ENCODE measurements at places on chromosomes 6 and 20.
A peak's percentile ranks its signal among the peaks of the same experiment; 100 is the strongest.

DNA sequence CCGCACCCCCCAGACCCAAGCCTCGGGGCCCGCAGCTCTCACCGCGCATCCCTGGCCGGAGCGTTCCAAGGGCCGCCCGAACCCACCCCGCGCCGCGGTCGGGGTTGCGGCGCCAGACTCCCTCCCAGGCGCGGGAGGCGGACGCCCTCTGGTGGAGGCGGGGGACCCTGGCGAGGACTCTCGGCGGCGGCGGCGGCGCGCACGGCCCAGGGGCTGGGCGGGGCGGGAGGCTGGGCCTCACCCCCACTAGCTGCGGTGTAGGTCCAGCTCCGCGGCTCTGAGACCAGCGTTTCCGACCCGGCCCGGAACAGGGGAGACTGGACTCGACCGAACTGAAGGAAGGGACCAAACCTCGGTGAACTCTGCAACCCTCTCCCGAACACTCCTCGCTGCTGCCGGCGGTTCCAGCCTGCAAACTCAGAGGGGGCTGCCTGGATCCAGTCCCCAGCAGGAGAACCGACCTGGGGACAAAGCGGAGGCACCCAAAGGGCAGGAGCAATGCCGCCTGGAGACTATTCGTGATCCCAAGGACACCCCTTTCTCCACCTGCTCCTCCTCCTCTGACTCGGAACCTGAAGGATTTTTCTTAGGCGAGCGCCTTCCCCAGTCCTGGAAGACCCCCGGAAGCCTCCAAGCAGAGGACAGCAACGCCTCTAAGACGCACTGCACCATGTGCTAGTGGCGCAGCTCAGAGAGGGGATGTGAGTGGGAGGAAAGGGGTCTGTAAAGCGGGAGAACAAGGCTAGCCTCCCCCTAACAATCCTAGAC lies 859 bp upstream of the TOMM6 start:
- peak; percentile 75 for DNase-seq

DNA sequence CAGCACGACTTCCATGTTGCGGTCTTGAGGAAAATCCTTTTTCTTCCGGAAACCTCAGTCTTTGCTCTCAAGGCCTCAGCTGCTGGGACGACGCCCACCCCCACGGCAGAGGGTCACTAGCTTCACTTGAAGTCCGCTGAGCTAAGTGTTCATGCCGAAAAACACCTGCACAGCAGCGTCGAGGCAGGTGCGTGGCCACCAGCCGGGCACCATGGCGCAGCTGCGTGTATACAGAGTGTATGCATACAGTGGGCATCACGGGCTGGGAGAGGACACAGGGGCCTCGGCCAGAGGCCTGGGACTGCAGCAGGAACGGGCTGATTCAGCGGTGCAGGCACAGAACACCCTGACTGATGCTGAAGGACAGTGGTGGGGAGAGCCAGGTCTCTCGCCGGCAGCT lies 20.1 kb downstream of the KCNQ2 start:
- no peak for DNase-seq

GRCh38 chr6:32857156-32857891 lies 3.3 kb downstream of the PSMB9 start:
- no peak for DNase-seq

GRCh38 chr20:61263084-61263695 lies 11.1 kb downstream of the CDH4 start:
- DNase-seq: no peak

DNA sequence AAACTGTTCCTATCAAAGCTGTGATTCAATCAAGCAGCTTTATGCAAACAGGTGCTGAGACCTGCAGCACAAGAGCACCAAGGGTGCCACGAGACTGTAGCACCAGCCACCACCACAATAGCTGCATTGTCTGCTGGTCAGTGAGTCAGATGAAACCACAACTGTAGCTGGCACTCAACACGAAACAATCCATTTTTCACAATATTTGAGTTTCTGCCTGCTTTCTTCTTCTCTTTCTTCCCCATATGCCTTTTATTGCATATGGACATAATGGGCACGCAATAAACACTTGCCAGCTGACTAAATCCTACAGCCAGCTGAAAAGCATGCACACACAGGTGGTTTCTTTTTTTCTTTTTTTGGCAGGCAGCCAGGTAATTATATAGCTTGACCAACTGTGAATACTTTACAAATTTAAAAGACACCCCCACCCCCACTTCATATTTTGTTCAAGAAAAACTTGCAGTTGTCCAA lies 16.6 kb downstream of the SLC2A12 start:
- no peak for DNase-seq

- no peak for DNase-seq
These were observed 28.6 kb upstream of the GPR6 start for GRCh38 chr6:109949281-109950065.

DNA sequence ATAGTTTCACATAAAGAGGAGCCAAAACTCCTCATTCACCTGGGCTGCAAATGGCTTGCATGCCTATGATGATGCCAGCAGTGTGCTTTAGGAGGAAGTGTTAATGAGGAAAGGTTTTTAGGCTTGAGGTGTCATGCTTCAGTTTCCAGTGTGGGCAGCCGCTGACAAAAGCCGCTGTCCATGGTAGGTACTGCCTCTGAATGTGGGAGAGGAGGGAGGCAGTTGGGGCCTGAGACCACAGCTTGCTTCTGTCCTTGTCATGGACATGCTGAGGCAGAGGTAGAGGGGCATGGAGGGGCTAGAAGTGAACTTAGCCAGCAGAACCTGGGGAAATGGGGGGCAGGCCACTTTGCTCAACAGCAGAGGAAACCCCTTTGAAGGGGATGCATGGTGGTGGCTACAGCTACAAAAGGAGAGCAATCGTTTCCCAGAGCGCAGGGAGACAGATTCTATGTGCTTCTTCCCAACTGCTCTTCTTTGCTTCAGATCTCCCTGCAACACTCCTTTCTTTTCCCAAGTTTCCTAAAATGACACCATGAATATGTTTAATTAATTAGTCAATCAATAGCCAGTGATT lies 372.1 kb upstream of the CNR1 start:
- DNase-seq: no peak

- DNase-seq: no peak
These were observed 472.2 kb downstream of the UTRN start for GRCh38 chr6:144757299-144757698.

DNA sequence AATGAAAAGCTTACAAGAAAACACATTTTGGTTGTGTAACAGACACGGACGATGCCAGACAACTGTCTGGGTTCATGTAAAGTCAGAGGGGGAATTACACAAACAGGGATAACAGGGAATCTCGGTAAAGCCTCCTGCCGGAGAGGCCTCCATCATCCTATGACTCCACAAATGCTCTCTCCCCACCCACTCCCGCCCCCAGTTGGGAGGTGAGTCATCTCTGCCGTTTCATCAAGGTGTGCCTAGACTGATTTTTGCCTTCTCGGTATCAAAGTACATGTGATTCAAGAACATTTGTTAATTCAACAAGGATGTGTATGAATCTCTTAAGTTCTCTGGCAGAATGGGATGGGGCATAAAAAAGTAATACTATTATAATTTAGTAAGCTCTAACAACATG lies 304.9 kb upstream of the PRDM1 start:
- no peak for DNase-seq

DNA sequence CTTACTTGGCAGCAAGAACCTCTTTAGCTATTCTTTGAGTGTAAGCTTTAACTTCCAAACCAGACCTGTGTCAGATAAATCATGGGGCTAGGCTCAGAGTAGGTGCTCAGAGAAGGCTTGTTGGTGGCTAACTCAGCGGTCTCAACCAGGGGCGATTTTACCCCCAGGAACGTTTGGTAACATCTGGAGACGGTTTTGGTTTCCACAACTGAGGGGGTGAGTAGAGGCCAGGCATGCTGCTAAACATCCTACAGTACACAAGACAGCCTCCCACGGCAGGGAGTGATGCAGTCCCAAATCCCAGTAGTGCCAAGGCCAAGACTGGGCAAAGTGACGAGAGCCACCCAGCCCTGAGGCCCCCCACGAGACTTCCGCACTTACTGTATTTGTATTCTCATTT lies 59.2 kb downstream of the RAB44 start:
- DNase-seq: no peak

DNA sequence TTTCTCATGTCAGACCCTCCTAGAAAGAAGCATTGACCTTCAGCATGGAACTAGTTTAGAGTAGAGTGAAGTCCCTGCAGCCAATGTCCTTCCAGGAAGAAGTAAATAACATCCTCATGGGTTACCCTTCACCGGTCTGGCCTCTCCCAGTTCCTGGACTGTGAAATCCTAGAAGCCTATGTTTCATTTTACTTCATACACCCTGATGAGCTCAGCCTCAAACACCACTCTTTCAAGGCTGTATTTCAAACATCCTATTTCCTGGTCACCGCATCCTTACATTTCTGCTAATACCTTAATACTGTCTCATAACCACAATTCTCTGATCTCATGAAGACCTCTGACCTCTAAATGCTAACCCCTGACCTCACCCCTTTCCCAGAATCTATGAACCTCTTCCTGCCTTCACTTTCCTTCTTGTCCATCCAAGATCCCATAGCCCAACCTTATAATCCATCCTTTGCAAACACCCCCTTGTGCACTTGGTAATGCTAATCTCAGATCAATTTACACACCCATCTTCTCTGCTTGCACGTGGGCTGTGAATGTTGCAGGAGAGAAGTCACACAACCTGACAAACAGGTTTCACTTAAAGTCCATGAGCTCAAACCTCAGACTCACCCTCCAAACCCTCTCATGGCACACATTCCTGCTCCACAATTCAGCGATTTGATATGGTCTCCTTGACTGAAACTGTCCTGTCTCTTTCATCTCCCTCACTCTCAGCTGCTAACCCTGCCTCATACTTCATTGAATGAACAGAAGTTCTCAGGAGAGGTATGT lies 30.2 kb downstream of the SLC2A10 start:
- DNase-seq: no peak

- DNase-seq: no peak
These were observed 277.6 kb upstream of the PRDM1 start for GRCh38 chr6:105808571-105808970.

GRCh38 chr6:30829033-30829432 lies 55.3 kb upstream of the DDR1 start:
- no peak for DNase-seq

DNA sequence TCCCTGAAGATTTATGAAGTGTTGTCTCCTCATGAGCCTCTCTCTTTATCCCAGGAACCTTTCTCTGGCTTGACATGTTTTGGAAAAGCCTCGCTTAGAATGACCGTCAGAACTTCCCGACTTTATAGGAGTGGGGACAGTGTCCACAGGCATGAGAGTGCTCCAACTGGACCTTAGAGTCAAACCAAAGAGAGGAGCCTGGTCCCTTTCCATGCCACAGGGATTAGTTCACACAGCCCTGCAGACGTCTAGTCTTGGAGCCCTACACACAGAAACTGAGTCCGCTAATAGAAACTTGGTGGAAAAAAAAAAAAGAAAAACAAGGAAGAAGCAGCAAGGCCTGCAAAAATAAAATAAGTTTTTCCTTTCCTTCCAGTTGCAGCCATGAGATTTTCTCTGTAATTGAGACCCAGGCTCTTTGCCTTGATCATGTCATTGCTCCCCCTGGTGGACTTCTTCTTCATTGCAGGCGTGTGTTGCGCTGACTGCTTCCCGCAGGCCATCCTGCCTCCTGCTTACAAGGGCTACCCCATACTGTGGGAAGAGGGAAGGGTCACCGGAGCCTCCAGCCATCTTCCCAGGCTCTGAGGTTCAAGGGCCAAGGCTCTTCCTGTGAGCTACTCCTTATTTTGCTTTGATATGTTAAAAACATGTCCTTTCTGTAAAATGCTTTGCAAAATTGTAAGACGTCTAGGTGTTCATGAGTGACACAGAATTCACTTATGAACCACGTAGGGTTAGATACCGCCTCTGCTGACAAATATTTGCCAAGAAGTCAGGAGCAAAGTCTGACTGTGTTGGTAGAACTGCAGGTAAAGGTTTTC lies 201.0 kb downstream of the UST start:
- DNase-seq: peak; percentile 55

DNA sequence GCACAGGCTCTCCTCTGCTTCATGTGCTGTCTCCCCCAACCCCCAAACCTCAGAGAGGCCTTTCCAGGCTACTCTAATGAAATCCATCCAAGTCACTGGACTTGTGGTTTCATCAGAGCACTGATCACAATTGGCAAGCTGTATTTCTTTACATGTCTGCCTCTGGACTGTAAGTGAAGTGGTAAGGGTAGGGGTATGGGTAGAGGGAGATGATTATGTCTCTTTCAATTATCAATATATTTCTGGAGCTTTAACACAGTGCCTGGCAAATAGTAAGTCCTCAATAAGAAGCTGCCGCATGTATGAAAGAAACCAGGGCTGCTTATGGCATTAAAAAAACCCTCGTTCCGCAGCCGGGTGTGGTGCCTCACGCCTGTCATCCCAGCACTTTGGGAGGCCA lies 5.4 kb downstream of the TRERF1 start:
- peak; percentile 90 for DNase-seq

- DNase-seq: no peak
These were observed 160.0 kb downstream of the LRFN2 start for GRCh38 chr6:40427196-40427595.

GRCh38 chr6:79993012-79993910 lies 11.2 kb upstream of the TTK start:
- no peak for DNase-seq

DNA sequence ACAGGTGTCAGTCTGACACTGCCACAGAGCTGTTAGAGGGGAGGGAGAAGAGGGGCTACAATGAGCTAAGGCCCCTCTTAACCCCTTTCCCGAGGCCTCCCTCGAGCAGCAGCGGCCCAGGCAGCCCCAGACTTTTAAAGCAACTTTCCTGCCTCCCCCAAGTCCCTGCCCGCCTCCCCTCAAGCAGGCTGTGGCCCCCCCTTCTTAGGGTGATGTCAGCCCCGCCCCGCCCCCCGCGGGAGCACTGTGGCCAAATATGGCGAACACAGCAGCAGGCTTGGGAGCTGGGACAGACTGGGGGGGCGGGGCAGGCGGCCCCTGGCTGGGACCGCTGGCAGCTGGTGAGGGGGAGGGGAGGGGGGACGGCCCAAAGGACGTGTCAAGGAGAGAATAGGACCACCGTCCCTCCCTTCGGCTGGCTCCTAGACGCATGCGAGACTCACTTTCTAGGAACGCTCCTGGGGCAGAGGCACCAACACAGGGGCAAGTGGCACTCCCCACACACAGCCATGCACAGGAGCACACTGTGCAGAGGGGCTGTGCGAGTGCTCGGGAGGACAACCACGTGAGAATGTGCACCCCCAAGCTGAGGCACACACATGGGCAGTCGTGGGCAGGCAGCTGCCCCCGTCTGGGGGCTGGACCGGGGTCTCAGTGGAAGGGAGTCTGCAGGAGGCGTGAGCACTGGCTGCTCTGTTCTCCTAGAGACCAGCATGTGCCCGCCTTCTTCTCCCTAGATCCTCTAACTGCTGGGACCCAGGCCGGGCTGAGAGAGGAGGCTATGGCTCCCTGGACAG lies 6.7 kb downstream of the TEAD3 start:
- DNase-seq: peak; percentile 82

Measured in SK-N-DZ (cell line).